Activated CD4-positive, alpha-beta T cell treated with anti-CD3 and anti-CD28 coated beads, Interleukin-2, amount 10 ng/mL, durations not matched to agents 24 days and 14 days (primary cell): ENCODE measurements at places on chromosomes 3 and 15. TPM values are rescaled to one million over a fixed set of nuclear protein-coding genes. Genes with fewer than 3 reads are reported as not detected.

PAQR9 gene
- total RNA-seq: not detected in 2 replicates

PLSCR5 gene
- not detected in 2 replicates for total RNA-seq

CSPG5 gene
- 1.7 and 2.0 TPM in 2 replicates for total RNA-seq

ABI3BP gene
- total RNA-seq: not detected in 2 replicates

GPR62 gene
- total RNA-seq: not detected in 2 replicates

CCR8 gene
- total RNA-seq: 5.7 and 7.5 TPM in 2 replicates

SELENOK gene
- 51.4 and 58.5 TPM in 2 replicates for total RNA-seq

C3orf20 gene
- 0.19 and 0.28 TPM in 2 replicates for total RNA-seq

TLR9 gene
- total RNA-seq: 0.17 and 0.42 TPM in 2 replicates

GSK3B gene
- total RNA-seq: 32.0 and 37.1 TPM in 2 replicates

GOLGA6L9 gene
- 1.5 and 1.8 TPM in 2 replicates for total RNA-seq

GNAT1 gene
- total RNA-seq: not detected in 2 replicates

CCR3 gene
- not detected in 2 replicates for total RNA-seq

C3orf49 gene
- not detected in 2 replicates for total RNA-seq

PEX5L gene
- 0.12 and 0.17 TPM in 2 replicates for total RNA-seq

ANKRD63 gene
- total RNA-seq: not detected in 2 replicates
